Cerebellar nuclear complex (tissue), 1 donor: ENCODE measurements at places on chromosomes 12 and 14.

DNA sequence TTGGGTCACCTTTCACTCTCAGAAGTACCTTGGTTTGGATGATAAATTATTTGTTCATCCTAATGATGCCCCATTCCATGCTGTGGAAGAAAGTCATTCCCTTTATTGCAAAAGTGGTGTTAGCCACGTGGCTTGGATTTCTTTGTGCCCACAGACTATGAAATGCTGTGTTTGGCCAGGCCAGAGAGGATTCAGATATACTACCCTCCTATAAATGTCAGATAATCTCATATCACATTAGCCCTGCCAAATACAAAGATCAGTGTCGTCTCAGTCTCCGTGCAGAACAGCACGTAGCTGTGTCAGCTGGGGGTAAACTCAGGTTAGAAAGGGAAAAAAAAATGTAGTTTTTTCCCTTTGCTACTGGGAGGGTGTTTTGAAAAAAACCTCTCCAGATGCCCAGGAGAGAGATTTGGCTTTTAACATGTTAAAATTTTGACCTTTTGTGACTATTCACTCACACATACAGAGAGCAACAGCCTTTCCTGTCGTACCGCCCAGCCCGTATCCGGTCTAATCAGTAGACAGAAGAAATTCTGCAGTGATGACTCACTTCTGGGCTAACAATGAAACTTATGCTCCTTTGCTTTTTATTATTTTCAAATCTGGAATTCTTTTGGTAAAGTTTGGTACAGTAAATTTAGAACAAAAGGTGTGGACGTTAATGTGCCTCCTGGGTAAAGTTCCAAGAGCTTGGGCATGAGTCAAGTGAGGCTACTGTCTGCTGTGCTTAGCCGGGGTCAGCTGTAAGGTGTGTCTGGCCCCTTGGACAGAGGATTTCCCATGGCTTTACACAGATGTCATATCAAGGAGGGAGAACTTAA, 8.5 kb upstream of the PTPRB start:
- no peak for DNase-seq

GRCh38 chr12:55072083-55072482, 52.3 kb downstream of the NEUROD4 start:
- DNase-seq: no peak

DNA sequence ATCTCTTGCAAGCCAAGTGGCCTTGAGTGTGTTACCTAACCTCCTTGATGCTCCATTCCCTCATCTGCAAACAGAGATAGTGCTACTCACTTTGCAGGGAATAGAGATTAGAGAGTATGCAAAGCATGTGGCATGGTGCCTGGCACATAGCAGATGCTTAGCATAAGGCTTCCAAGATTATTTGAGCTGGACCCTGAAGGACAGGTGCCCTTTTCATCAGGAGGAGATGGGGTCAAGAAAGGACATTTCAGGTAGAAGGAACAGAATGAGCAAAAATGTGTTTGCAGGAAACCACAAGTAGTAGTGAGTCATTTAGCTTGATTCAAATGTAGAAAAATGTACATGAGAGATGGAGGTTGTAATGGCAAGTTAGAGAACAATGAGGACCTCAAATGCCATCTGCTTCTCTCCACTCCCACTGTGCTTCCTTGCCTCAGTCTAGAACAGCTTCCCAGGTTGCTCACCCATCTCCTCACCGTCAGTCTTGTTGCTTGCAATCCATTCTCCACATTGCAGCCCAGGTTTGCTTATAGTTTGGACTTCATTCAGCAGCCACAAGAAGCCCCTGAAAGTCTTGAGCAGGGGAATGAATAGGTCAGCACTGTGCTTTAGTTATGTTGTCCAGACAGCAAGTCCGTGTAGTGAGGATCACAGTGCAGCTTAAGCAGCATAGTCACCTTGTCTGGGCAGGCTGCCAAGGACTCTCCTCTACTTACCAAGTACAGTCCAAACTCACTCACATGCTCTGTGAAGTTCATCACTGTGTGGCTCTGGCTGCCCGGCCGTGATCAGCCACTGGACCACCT, 536.3 kb upstream of the CCDC196 start:
- DNase-seq: no peak

GRCh38 chr12:97790281-97790680, 327.7 kb downstream of the RMST start:
- no peak for DNase-seq

DNA sequence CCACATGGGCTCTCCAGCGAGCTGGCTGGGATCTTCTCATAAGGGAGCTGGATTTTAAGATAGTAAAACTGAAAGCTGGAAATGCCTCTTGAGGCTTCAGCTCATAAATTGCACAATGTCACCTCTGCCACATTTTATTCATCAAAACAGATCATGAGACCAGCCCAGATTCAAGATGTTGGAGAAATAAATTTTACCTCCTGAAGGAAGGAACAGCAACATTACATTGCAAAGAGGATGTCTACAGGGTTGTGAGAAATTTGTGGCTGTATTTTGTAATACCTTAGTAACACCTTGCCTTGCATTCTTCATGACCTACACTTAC, 43.1 kb upstream of the KRR1 start:
- DNase-seq: no peak

GRCh38 chr12:47314996-47315395, 235.2 kb upstream of the AMIGO2 start:
- DNase-seq: no peak

DNA sequence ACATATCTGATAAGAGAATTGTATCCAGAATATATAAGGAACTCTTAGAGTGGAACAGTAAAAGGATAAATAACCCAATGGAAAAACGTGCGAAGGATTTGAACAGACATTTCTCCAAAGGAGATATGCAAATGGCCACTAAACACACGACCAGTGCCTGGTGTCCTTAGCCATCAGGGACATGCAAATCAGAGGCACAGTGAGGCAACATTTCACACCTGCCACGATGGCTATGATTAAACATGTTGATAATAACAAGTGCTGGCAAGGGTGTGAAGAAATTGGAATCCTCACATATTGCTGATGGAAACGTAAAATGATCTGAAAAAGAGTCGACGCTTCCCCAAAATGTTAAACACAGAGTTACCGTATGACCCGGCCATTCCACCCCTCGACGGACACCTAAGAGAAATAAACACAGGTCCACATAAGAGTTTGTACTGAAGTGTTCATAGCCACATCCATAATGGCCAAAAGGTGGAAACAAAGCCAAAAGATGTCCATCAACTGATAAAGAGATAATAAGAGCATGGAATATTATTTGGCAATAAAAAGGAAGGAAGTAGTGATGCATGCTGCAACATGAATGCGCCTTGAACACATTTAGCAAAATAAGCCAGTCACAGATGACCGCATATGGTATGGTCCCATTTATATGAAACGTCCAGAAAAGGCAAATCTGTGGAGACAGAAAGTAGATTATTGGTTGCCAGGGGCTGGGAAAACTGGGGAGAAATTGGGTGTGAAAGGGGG, 6.3 kb upstream of the TMEM121 start:
- DNase-seq: no peak

DNA sequence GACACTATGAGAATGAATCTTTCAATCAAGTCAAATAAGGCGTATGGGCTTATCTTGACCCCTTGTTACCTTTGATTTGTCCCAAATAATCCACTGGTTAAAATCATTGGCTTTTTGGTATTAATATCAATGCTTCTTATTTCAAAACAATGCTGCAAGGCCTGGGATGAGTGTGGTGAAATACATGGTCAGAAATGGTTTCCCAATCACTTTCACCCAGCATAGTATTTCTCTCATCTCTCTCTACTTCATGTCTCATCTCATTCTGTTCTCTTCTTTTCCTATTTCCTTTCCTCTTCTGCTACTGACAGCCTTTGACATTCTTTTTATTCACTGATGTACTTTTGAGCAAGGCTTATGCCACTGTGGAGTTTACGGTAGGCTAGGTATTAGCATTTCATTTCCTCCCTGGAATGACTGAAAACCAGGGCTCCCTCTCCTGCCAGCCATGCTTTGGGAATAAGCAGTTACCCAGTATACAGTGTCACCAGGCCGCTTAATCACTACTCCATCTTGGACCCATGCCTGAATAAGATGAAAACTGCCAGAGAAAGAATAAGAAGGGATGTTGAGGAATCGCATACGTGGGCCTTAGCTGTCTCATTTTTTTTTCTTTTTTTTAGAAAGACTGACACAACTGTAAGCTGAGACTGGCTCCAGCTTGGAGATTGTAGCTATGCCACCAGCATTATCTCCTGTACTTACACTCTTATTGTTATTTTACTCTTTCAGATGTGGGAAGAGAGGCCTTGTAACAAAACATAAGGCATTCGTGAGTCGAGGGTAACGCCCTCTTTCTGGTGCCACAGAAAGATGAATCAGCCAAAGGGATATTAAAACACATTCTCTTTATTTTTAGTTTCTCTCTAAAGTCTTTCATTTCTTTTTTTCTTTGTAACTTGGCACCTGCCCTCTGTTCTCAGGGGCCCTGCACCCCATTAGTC, 53.5 kb downstream of the IGF1 start:
- no peak for DNase-seq

DNA sequence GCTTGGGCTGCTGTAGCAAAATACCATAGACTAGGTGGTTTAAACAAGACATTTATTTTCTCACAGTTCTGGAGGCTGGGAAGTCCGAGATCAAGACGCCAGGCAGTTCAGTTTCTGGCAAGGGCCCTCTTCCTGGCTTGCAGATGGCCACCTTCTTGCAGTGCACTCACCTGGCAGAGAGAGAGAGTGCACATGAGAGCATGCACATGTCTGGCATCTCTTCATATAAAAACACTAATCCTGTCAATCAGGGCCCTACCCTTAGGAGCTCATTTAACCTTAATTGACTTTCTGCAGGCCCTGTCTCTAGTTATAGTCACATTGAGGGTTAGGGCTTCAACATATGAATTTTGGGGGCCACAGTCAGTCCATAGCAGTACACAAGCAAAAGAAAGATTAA, 12.4 kb upstream of the EVL start:
- DNase-seq: no peak

DNA sequence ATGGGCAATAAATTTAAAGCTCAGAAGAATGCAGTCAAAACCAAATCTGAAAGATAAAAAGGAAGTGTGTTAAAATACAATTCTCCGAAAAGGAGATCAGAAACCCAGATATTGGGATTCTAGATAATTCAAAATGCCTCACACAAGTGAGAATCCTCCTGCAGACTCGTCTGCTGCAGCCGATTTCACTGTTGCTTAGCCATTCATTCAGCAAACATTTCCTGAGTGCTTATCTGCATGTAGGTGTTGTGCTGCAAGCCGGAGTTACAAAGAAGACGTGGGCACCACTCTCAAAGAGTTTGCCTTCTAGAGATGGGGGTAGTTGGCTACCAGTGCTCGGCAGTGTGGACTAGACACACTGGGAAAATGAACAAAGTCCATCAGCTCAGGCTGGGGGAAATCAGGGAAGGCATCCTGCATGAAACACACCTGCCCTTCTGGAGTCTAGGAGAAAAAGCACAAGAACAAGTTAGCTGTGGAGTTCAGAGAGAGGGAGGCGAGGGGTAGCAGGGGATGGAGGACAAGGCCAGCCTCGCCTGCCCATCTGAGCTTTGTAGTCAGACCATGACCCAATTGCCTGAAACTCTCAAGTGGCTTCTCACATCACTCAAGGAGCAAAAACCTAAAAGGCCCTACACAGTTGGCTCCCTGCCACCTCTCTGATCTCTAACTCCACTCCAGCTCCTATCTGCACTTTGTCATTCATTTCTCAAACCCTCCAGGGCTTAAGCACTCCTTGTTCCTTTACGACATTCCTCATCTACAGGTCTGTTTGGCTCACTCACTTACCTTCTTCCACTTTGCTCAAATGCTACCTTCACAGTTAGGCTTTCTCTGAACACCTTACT, 310.0 kb upstream of the DDHD1 start:
- DNase-seq: no peak

DNA sequence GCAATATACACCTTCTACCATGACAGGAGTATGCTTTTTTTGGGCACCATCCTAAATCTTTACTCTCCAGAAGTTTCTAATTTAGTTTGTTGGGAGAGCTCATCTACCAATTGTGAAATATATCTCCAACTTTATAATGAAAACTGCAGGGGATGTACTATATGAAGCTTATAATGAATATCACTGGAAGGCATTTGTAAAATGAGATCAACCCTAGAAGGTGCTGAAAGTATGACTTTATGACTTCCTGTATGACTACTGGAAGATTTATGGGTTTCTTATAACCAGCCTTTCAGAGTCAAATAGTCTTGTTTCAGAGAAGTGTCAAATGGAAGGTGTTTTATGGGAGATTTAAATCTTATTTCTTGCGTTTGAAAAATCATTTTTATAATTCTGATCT, 122.9 kb downstream of the MYRFL start:
- no peak for DNase-seq

GRCh38 chr14:96494331-96494730, 7.9 kb upstream of the PAPOLA start:
- no peak for DNase-seq

GRCh38 chr14:102929241-102930137, 7.0 kb downstream of the AMN start:
- no peak for DNase-seq

- no peak for DNase-seq
These were observed 2.1 kb downstream of the UNG start for GRCh38 chr12:109099431-109100020.

GRCh38 chr12:8088574-8088973, 6.5 kb downstream of the NECAP1 start:
- no peak for DNase-seq

GRCh38 chr12:106141452-106141851, 2.7 kb upstream of the NUAK1 start:
- DNase-seq: no peak

GRCh38 chr12:104044158-104044557, 5.8 kb downstream of the GLT8D2 start:
- DNase-seq: no peak

DNA sequence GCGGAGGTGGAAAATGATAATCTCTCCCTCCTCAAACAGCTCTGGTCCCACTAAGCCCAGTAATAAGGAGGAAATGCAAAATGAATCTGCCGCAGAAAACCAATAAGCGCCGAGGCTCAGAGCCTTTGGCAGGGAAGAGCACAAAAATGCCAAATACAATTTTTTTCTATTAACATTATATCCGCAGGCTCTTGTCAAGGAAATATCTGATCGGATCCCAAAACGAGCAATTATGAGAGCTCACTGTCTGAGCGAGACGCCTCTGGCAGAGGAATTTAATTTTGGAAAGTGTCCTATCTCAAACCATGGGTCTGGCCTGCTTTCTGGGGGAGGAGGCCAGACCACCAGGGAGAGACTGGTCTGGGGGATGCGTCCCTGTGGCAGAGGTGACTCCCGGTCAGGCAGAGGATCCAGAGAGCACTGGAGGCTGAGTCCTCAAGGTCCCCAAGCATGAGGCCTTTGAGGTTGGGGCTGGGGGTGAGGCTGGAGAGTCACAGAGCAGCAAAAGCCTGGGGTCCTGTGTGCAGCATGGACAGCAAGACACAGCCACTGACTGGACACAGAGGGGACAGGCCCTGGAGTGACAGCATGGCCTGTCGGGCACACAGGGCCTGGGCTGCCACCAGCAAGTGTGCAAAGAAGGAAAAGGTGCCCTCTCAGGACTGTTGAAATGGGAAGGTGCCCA, 342.8 kb upstream of the SFSWAP start:
- no peak for DNase-seq

DNA sequence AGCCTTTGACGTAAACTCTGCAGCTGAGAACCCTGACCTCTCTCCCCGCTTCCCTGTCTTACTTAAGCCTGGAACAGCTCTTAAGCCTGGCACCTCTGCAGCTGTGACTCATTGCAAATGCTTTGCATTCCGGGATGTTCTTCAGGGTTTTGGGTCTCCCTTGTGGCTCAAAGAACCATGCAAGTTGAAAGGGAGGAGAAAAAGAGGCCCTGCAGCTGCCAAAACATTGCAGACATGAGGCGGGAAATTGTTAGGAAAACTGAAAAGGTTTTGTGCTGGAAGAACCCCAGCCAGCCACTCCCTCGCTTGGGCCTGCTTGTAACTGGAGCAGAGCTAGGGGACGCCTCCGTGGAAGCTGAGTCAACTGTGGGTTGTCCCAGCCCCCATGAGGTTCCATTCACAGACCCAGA, 60.2 kb upstream of the FERMT2 start:
- no peak for DNase-seq
